ENCODE measurements at places on chromosomes 6 and 20.

DNA sequence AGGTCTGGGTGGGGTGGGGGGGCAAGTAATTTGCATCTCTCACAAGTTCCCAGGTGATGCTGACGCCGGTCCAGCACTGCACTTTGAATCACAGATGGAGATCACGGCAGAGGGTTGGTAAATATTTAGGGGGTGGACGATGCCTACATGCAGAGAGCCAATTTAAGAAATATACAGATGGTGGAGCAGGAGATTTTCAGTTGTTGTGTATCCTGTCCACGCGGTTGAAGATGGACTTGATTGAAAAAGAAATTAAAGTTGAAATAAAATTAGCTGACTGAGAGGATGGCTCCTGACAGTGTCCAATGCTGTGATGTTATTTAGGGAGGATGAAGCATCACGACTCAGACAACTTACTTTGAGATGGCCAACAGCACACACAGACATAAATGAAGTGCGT lies 74.6 kb downstream of the PHACTR3 start:
- no peak for DNase-seq

GRCh38 chr6:11714116-11714797 lies 64.3 kb downstream of the ADTRP start:
- DNase-seq: peak; percentile 47

GRCh38 chr6:22250486-22250885 lies 46.4 kb downstream of the PRL start:
- DNase-seq: no peak

GRCh38 chr6:2917801-2918445 lies 14.8 kb upstream of the SERPINB9 start:
- DNase-seq: no peak

- DNase-seq: no peak
Observed at GRCh38 chr6:46734867-46735719, at the start of gene PLA2G7. Gene PLA2G7 (minus strand): TSS chr6:46735375. CDS start chr6:46722891, 12,484 bp downstream.
